ENCODE measurements at places on chromosomes 13 and 19.

DNA sequence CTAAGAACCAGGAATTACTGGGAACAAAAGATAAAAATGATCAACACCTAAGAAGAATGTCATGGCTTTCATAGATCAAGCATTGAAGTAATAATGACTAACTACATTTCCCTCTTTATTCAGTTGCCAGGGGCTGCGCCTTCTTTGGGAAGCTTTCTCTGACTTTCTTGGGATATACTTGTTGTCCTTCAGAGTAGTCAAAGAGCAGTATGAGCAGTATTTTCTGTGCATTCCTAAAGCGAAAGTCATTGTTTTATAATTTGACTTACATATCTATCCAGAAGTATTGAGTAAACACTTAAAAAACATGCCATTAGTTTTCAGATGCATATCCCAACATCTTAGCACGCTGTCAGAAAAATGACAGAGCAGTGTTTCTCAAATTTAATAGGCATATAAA lies 2412.4 kb downstream of the PCDH9 start:
- DNase-seq: no peak

DNA sequence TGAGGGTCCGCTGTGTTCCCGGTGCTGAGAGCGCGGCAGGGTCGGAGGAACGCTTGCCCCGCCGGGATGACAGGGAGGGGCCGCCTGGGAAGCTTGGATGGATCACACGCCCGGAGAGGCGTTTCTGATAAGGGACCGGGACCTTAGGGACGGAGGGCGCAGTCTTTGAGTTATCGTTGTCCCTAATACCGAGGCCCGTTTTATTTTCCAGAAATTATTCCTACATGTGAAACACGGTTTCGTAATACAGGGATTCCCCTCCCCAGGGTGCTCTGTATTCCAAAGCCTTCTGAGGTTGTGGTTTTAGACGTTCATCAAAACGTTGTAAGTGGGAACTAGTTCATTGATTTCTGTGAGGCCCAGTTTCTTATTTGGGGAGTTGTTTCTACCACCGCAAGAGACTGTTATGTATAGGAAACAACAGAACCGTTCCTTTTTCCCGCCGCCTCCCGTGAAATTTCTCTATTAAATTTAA lies 752 bp downstream of the PDCD5 start:
- DNase-seq: no peak

GRCh38 chr13:113465300-113465699 lies 12.0 kb upstream of the ADPRHL1 start:
- DNase-seq: no peak

- DNase-seq: no peak
Observed at GRCh38 chr19:51120160-51120559, 4.5 kb upstream of the SIGLEC9 start.

DNA sequence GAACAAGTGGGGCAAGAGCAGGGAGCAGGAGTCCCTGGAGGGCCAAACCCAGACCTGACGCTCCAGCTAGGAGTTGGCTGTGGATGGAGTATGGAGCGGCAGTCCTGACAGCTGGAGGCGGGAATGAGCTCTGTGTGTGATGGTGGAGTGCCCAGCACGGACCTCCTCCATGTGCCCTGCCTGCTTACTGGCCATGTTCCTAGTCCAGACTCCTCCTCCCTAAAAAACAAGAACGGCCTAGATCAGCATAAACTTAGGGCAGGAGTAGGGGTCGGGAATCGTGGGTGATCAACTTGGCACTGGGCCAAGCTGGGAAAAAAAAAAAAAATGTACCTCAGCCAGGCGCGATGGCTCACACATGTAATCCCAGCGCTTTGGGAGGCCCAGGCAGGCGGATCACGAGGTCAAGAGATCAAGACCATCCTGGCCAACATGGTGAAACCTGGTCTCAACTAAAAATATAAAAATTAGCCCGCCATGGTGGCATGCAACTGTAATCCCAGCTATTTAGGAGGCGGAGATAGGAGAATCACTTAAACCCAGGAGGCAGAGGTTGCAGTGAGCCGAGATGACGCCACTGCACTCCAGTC lies 29.5 kb downstream of the LTBP4 start:
- no peak for DNase-seq

- no peak for DNase-seq
Observed at GRCh38 chr13:25276748-25277147, 10.5 kb downstream of the MTMR6 start.

- DNase-seq: no peak
Observed at GRCh38 chr13:79646880-79647279, 165.9 kb downstream of the NDFIP2 start.

DNA sequence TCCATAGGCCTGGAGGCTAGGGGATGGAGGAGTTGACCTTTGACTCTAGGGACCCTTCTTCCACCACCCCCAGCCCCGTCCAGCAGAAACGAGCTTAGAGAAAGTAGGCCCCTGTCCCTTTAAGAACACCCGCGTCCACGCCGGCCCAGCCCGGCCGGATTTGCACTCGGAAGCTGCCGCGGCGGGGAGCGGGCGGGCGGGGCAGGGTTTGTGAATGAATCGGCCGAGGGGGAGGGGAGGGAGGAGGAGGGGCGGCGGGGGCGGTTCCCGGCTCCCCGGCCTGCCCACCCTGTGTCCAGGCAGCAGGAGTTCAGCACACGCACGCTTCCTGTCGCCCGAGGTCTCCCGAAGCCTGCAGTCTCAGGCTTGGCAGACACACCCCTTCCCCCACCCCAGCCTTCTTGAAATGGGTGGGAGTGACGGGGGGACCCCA lies 1.5 kb downstream of the UNC13A start:
- DNase-seq: no peak

DNA sequence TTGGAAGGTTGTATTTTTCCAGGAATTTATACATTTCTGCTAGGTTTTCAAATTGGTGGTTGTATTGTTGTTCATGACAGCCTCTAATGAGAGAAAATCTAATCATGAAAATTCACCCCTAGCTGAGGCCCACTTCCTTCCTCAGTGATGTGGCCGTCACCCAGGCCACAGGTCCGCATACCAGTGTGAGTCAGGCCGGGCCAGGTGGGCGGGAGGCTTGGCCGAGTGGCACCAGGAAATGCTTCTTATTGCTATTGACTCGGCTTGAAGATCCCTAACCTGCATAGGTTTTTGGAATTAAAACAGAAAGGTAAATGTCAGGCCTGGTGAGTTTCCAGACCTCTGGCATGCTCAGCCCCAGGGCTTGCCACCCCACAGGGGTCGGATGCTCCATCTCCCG lies 88.7 kb downstream of the SCGB2B2 start:
- no peak for DNase-seq

DNA sequence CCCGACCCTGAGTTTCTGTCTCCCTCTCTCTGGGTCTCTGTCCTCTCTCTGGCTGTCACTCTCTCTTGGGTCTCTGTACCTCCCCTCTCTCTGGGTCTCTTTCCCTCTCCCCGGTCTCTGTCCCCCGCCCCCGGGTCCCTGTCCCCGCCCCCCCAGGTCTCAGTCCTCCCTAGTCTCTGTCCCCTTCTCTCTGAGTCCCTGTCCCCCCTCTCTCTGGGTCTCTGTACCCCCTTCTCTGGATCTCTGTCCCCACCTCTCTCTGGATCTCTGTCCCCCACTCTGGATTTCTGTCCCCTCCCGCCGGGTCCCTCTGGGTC lies 2.3 kb upstream of the FTL start:
- no peak for DNase-seq

DNA sequence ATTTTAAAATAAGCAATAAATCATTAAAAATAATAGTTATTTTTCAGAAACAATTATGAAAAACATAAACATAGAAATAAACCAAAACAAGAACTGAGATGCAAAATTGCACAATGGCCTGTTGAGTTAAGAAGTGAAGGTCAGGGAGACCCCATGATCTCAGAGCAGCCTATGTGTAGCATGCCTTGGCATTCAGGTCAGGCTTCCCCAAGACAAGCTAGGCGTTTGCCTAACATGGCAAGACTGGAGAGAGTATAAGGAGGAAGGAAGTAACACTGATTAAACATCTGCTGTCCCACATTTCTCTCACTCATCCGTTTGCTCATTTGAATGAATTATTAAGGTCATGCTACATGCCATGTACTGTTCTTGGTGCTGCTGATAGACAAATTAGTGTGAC lies 291.8 kb downstream of the TSHZ3 start:
- DNase-seq: no peak

- DNase-seq: no peak
Observed at GRCh38 chr13:77522444-77522843, 13.1 kb upstream of the SCEL start.

DNA sequence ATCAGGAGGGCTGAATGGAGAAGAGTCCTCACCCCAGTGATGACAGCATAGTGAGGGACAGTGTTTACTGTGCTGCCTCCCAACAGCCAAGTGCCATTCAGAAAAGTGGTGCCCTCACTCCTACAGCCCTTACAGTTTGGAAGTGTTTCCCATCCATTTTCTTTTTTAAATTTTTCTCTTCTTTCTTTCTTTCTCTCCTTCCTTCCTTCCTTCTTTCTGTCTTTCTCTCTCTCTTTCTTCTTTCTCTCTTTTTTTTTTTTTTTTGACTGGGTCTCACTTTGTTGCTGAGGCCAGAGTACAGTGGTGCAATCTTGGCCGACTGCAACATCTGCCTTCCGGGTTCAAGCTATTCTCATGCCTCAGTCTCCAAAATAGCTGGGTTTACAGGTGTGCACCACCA lies 755.3 kb downstream of the UQCRFS1 start:
- no peak for DNase-seq
